KBM-7 (cell line): ENCODE measurements at places on chromosomes 13 and 19.

- DNase-seq, result no peak
These were observed 393.8 kb downstream of the SLITRK6 start for GRCh38 chr13:85405316-85405897.

DNA sequence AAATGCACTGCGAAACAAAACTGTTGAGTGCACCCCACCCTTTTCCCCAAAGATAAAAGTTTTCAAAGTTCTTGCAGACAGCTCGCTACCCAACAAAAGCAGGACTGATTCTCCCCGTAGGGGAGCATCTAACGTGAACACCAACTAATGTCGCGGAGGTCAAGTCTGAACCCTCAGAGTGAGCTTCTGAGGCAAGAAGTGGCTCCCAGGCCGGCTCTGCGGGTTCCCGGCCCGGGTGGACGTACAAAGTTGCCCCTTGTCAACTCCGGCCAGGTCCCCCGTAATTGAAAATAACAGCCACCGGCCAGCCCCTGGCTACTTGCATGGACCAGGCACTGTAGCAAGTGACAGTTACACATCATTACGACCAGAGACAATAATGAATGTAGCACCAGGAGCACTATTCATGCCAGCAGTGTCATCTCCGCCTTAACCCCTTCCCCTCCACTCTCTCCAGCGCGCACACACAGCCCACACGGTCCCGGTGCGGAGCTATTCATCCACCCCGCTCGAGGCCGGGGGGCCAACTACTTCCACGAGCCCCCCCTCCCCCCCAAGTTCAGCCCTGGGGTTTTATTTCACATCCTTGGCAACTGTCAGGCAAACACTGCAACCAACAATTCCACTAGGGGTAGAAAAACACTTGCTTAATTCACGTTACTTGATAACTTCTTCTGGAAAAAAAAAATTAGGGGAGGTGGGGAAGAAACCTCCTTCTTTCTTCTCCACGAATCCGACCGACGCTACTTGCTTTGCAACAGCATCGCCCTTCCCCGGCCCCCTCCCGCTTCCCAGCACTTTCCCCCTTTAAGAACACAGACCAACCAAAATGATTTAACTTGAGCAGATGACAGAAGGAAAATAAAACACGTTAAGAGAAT lies 1.2 kb downstream of the KLF12 start:
- DNase-seq, result no peak

- no peak for DNase-seq
These were observed 691.1 kb downstream of the UQCRFS1 start for GRCh38 chr19:28521614-28522544.

GRCh38 chr13:20495087-20496023 lies 30.3 kb downstream of the CRYL1 start:
- DNase-seq, result peak; percentile 71

DNA sequence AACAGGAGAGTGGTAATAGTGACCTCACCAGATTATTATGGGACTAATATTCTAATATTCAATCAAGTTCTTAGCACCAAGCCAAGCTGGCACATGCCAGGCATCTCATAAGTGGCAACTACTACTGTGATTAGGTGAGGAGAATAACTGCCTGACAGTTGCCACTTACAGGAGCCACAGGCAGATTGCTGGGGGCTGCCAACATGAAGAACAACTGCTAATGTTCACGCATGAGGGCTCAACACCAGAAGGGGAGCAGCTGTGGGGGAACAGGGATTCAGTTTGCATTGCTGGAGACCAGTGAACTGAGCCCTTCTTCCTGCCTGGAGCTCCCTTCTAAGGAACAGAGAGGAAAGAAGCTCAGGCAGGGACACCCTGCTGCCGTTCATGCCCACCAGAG lies 504.5 kb downstream of the FOXO1 start:
- DNase-seq, result no peak
